ENCODE measurements at places on chromosomes 2 and 18.

- DNase-seq: no peak
Measured at GRCh38 chr18:39945076-39945475, 2010.0 kb upstream of the PIK3C3 start.

DNA sequence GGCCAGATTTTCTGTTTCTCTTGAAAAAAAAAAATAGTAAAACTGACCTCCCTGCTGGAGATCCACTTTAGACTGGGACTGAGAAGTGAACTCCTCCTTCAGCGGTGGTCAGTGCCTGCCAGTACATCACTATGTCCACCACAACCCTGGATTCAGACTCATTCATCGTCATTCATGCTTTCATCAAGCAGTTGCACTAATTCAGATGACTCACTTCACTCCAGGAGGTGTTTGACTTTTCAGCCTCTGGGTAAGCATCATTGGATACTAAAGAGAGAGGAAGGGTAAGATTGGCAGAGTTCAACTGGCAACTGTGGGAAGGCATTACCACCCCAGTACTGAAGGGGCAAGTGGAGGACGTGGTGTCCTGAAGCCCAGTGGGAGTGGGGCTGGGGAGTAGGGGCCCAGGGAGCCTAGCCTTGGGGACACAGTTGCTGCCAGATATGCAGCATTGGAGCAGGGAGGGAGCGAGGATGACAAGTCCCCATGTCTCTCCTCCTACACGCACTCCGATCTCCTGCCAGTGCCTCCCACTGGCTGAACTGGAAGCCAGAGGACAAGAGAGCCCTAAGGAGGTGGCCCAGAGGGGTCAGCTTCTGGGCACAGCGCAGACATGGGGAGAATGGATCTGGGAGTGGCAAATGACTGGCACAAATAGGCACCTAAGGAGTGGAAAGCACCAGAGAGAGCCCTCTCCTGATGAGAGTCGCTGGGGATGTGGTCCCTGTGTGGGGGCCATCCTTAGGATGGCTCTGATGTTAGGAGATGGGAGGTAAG, 111.1 kb downstream of the TGFA start:
- DNase-seq: no peak

DNA sequence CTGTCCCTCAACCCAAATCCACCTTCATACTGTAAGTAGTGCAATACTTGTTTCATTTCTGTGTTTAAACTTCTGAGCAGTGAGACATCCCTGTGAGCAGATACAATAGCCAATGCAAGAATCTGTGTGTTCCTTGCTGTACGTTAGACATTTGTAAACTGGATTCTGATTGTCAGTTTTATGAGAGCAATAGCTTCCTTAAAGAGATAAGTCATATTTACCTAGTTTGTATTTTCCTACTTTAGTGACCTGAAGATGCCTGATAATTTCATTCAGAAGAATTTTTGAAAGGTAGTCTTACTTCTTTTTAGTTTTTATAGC, 90.7 kb downstream of the DPP4 start:
- no peak for DNase-seq

DNA sequence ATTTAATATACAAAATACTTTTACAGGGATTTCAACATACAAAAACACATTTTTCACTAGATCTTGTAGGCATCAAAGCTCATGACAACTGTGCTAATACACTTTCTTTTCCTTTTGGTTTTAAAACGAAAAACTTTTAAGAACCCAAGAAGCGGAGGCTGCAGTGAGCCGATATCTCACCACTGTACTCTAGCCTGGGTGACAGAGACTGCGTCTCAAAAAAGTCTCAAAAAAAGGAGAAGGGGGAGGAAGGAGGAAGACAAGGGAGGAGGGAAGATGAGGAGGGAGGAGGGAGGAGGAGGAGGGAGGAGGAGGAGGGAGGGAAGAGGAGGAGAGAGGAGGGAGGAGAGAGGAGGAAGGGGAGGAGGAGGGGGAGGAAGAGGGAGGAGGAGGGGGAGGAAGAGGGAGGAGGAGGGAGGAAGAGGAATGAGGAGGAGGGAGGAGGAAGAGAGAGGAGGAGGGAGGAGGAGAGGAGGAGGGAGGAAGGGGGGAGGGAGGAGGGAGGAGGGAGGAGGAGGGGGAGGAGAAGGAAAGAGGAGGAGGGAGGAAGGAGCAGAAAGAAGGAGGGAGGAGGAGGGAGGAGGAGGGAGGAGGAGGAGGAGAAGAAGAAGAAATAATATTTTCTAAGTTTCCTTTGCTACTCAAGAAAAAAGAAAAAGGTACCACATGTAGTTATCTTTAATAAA, 13.8 kb downstream of the ROCK2 start:
- DNase-seq: no peak

DNA sequence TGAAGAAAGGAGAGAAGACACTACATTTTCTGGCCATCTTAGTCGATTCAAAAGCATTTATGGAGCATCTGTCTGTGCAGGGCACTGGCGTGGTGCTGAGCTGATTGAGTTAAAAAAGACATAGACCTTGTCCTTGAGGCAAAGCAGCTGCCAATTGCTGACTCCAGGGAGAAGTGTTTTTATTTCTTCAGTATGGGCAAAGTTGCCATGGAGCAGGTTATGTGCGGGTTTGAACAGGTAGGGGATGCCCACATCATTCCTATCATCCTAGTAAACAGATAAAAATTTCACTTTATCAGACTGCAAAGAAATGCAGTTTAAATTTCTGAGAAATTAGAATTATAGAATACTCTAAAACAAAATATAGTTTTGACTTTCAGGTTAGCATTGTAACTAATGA, 125.8 kb downstream of the NUP35 start:
- no peak for DNase-seq

DNA sequence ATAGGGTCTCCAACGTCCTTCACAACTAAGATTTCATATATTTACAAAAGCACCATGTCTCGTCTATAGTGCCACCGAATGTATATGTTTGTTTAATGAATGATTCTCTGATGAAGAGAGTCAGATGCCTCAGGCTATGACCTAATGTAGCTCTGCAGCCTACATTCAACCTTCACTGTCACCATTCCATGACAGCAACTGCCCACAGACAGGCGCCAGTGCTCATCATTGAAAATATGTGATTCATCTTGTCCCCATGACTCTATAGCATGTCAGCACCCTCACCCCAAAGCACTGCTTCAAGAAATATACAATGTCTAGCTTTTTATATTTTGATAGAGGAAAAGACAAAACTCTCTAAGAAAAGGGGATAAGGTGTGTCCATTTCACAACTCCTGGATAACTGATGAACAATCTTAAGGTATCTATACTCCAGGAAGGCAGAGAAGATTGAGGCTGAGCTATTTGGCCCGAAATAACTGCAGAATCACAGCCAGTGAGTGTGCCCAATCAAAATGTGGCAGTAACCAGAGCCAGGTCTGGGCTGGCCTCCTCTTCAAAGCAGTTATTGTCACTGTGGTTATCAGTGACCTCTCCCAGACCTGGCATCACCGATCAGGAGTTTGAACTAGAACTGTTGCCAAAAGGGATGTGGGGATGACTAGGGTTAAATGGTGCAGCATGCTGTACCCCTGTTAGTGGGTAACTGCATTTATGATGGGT, 246.6 kb downstream of the SETBP1 start:
- DNase-seq: no peak

- no peak for DNase-seq
Measured at GRCh38 chr2:98091738-98092137, 4.8 kb downstream of the VWA3B start.

GRCh38 chr2:196902828-196903227, 23.7 kb downstream of the PGAP1 start:
- DNase-seq: no peak

GRCh38 chr2:207334624-207335371, 169.1 kb upstream of the KLF7 start:
- DNase-seq: peak; percentile 71

DNA sequence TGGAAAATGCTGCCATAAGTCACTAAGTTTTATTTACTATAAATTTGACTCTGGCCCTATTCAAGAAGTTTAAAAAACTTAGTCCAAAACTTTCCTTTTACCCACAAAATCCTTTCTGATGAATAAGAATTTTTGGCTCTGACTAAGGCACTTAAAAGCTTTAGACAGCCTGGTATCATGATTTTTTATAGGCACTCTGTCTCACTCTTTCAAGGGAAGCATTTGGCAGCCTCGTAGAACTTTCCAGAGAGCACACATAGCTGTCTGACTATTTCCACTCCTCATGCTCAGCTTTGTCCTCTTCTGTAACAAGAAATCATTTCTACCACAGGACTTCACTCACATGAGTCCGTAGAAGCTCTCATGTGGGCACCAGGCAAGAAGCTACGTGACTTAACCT, 32.3 kb upstream of the XDH start:
- no peak for DNase-seq

- DNase-seq: no peak
Measured at GRCh38 chr2:88085099-88085498, 17.5 kb downstream of the SMYD1 start.

GRCh38 chr2:117323331-117323730, 491.2 kb upstream of the DDX18 start:
- DNase-seq: no peak

DNA sequence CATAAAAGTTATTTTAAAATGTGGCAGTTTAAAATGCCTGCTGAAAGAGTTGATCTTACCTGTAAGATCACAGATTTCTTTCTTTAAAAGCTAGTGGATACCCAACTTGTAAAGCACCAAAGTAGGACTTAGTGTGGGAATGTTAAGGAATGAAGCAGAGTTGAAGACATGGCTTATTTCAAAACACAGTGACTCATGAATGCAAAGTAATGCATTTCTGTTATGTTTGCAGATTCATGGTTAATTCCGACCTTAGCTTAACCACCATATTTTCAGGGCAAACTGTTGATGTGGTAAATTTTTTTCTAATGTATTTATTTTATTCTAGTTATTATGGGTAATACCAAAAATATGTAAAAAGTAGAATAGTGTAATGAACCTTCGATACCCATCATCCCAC, 206.8 kb upstream of the FOSL2 start:
- no peak for DNase-seq

GRCh38 chr18:63899206-63899605, 8.6 kb upstream of the SERPINB10 start:
- DNase-seq: no peak

DNA sequence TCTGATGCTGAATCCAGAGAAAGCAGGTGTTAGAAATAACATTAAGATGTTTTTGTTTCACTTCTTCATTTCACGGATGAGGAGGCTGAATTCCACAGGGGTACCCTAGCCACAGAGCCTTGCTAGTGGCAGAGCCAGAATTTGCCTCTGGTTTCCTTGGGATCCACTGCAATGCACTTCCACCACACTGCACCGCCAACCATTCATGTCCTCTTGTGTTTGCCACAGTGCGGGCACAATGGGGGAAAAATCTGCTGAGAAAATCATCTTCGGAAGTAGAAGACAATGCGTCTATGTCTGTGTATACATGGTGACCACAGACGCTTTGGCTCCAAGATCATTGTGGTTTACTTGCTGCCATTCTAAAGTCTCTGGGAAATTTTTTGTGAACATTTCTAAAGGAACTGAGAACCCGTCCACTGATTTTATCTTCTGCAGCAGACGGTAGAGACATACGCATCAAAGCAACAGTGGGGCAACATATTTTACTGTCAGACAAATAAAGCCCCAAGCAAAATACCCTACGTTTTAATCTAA, 14.9 kb downstream of the ICOS start:
- no peak for DNase-seq

DNA sequence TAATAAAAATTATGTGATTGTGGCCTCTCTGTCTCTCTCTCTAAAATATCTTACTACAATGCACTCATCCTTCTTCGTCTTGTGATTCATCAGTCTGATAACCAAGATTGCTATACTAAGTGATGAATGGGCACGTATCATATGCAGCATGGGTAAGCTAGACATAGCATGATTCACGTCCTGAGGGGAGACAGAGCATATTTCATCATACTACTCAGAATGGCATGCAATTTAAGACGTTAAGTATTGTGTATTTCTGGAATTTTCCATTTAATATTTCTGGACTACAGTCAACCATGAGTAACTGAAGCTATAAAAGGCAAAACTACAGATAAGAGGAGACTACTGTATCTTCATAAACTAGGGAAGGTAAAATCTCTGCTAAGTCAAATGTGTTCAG, 97.0 kb upstream of the CD226 start:
- no peak for DNase-seq

DNA sequence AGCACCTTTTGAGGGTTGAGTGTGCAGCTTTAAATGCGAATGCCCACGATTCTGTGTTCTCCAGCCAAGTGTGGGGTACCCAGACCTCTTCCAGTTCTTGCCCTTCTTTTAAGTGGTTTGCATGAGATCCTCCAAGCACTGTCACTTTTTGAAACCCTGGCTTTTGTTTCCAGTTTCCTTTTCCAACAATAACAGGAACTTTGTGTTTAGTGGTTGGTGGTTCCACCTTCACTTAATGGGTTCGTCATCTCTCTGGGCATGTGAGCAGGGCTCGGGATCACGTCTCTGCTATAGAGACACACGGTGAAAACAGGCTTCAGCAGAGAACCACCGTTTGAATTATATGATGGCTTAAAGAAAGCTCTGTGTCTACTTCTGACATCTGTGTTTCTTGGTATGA, 197.6 kb downstream of the LDLRAD4 start:
- no peak for DNase-seq

GRCh38 chr2:234705108-234705507, 208.2 kb upstream of the ARL4C start:
- DNase-seq: no peak

DNA sequence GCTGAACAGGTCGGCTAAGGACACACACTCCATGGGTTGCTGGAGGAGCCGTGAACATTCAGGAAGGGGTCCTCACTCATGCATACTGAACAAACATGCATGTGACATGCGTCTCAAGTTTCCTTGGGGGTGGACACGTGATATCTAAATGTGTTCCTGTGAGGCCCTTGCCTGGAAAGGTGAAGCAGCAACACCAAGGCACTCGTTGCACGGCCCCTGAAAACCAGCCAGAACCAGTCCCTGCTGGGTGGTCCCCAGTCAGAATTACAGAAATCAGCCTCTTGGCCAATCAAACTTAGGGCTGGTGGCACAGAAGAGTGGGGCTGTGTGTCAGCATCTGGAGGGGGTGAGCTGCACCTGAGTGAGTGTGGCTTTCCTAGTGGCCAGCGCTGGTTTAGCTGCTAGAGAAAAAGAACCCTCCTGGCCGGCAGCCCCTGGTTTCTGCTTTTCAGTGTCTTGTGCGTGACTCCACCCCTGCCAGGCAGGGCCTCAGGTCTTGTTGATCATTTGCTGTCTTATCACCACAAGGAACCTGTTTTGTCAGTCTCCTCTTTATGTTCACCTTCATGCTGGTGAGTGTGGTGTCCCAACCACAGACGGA, 3.2 kb upstream of the AQP12B start:
- no peak for DNase-seq

DNA sequence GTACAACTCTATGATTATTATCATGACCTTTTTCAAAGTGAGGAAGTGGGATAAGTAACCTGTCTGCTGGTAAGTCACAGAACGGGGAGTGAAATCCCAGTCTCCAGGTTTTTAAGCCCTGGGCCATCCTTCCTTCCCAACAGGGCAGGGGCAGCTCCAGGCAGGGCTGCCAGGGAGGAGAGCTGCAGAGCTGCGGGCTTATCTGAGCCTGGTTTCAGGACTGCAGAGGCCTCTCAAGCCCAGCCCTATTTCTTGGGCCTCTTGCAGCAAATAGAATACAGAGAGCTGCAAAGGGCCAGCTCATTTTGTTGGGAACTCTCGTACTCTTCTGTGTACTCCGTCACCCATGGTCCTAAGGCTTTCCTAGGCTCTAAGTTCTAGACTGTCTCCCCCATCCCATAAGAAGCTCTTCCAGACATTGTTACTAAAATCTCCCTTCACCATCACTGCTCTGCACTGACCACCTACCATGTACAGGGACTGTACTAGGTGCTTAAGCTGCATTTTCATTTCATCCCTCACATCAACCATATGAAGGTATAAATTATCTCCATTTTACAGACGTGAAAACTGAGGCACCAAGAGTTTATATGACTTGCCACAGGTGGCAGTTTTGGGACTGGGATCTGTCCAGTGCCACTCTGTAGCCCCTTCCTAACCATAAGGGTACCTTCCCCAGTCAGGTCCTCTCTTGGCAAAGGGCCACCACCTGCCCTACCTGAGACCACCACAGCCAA, 3.1 kb downstream of the RAB11FIP5 start:
- DNase-seq: no peak

Measured in neuronal stem cell (in vitro differentiated cells).